ENCODE measurements at places on chromosomes 16 and 17.
A peak's percentile ranks its signal among the peaks of the same experiment; 100 is the strongest.

- DNase-seq = peak; percentile 53
Observed at GRCh38 chr16:11586856-11587642, at the start of gene LITAF. TSS of gene LITAF (minus strand) at chr16:11586919. CDS start at chr16:11556730, 30,189 bp downstream.

GRCh38 chr17:3558603-3559269 lies 1.1 kb upstream of the TRPV3 start:
- DNase-seq = peak; percentile 54

- DNase-seq = no peak
Observed at GRCh38 chr17:68649324-68649723, 48.2 kb upstream of the FAM20A start.

DNA sequence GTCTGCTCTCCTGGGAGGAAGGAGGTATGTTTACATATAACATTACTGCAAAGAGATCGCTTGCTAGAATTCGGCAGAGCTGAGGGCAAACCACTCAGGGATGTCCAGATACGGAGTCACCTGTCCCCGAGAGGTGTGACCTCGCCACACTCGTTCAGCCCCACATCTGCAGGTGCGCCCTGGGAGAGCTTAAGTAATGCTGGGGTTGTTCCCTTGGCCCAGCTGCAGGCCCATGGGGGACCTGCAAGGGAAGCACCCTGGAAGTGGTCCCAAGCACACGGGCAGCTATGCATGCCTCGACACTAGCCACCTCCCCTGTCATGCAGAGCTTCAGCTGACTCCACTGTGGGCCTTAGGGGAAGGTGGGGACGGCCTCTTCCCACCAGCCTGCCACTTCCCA lies 22.2 kb downstream of the USP22 start:
- no peak for DNase-seq

DNA sequence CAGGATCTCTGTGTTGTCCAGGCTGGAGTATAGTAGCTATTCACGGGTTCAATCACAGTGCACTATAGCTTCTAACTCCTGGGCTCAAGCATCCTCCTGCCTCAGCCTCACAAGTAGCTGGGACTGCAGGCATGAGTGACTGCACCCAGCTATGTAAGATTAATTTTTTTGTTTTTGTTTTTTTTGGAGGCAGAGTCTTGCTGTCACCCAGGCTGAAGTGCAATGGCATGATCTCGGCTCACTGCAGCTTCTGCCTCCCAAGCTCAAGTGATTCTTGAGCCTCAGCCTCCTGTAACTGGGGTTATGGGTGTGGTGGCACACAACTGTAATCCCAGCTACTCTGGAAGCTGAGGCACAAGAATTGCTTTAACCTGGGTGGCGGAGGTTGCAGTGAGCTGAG lies 15.8 kb downstream of the PPM1D start:
- no peak for DNase-seq

GRCh38 chr17:77242118-77242851 lies 101.5 kb downstream of the SEC14L1 start:
- DNase-seq = no peak

GRCh38 chr17:45129426-45129939 lies 2.8 kb downstream of the PLCD3 start:
- no peak for DNase-seq

- DNase-seq = no peak
Observed at GRCh38 chr17:81399481-81400153, 4.4 kb downstream of the BAHCC1 start.

GRCh38 chr17:16820161-16820877 lies 130.3 kb downstream of the CCDC144A start:
- no peak for DNase-seq

DNA sequence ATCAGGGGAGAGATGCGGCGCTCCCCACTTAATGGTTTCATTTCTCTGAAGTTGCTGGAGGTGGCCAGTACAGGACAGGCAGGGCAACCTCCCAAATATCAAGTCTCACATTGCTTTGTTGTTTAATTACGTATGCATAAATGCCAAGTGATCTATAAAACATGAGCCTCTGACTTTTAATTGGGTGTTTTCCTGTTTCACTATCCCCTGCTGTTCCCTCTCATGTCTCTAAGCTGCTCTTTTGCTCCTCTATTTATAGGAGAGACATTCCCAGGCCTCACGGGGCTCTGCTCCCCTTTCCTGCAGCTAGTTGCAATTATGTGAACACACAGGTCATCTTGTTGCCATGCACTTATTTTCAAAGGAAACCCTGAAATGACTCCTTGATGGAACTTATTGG lies 1173.5 kb upstream of the GOT2 start:
- no peak for DNase-seq

- no peak for DNase-seq
Observed at GRCh38 chr16:10812312-10813098, 6.1 kb downstream of the TVP23A start.

- DNase-seq = no peak
Observed at GRCh38 chr17:79547586-79547985, 63.3 kb downstream of the RBFOX3 start.

GRCh38 chr17:73346501-73347162 lies 34.8 kb upstream of the CDC42EP4 start:
- no peak for DNase-seq

Measured in glutamatergic neuron (in vitro differentiated cells).